EH (cell line): ENCODE measurements at places on chromosomes 13 and 19.
A peak's percentile ranks its signal among the peaks of the same experiment; 100 is the strongest.

- no peak for DNase-seq
These were observed 148.3 kb downstream of the POSTN start for GRCh38 chr13:37450276-37450675.

- no peak for DNase-seq
These were observed 68.8 kb downstream of the LMO7 start for GRCh38 chr13:75704927-75705288.

DNA sequence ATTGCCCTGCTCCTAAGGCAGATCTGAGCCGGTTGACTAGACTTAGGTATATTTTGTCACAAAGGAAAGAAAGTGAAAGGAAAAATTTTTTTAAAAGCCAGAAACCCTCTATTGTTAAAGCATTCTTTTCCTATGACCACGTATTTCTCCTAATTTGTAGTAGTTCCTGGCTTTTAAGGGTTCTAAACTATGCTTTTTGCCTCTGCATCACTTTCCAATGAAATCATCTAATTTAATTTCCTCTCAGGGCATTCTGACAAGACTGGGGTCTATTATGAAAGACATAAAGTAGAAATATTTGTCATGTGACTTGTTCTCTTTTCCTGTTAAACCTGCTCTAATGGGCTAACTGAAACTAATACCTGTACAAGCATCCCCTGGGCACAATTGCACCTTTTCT lies 233.0 kb upstream of the PRR20A start:
- DNase-seq, result no peak

GRCh38 chr13:37878921-37879320 lies 9.3 kb upstream of the TRPC4 start:
- DNase-seq, result no peak

DNA sequence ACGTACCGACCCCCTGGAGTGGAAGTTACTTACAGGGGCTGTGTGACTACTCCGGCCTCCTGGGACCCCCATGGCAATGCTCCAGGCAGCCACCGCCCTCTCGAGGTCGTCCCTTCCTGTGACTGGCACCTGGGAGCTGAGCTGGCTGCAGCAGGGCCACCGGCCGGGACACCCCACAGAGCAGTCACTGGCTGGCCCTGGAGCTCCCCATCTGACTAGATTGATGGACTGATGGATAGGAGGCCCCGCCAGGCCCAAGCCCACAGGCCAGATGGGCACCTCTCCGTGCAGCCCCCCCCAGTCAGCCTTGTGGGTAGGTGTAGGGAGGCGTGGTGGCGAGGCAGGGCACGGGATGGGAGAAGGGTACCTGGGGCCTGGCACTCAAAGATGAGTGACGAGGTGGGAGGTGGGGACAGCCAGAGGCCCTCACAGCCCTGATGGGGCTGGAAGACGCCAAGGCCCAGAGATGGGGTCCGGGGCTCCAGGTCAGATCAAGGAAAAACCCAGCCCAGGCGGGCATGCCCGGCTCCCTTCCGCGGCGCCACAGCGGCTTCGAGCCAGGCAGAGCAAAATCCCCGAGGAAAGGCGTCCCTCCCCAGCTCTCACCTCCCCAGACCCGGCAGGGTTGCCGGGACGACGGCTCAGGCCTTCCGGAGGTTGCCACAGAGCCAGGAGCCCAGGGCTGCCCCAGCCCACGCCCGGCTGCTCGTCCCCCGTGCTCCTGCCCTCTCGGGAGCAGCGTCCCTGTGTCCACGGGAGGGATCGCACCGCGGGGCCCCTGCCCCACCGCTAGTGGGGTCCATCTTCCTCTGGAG lies 8.4 kb downstream of the SLC39A3 start:
- DNase-seq, result no peak

GRCh38 chr13:64052521-64052920 lies 2636.9 kb upstream of the PCDH20 start:
- DNase-seq, result no peak

- DNase-seq, result no peak
These were observed 2190.3 kb upstream of the PCDH20 start for GRCh38 chr13:63605962-63606361.

DNA sequence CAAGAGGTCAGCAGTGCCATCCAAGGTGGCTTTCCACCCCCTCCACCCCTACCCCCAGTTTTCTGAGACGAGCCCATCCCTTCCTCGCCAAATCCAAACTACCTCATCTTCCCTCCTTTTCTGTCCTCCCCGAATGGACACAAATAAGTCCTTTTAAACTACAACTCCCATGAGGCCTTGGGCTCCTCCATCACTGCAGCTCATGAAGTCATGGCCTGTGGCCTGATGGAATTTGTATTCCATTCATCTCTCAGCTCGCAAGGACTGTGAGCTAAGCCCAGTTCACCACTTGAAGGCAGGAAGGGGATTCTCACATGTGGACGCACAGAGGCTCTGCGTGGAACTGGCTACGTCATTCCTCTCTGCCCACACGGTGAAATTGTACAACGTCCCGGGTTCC lies 12.5 kb downstream of the PTPRH start:
- peak; percentile 28 for DNase-seq

DNA sequence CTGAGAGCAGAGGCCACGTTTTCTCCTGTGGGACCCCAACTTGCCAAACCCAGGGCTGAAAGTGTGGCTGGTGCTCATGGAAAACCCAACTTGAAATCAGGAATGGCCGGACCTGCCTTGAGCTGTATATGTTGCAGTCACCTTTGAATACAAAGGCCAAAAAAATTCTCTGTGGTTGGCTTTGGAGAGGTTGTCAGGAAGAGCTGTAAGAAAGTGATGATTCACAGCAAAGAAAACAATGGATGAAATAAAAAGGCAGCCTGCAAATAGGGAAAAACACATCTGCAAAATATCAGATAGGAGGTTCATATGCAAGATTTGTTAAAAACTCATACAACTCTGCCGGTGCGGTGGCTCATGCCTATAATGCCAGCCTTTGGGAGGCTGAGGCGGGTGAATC lies 715.8 kb downstream of the UQCRFS1 start:
- DNase-seq, result no peak

GRCh38 chr13:89238496-89238895 lies 1567.3 kb downstream of the SLITRK5 start:
- no peak for DNase-seq

DNA sequence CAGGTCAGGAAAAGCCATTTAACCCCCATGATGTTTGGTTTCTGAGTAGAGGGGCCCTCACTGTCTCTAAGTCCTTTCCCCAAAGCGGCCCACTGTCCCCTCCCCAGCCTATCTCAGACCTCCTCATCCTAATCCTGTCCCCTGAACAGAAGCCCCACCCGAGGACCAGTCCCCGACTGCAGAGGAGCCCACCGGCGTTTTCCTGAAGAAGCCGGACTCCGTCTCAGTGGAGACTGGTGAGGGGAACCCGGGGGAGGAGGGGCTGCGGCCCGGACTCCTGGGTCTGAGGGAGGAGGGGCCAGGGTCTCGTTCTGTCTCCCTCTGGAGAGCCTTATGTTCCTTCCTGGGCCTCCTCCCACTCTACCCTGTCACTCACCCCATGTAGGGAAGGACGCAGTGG lies 2.9 kb downstream of the MYBPC2 start:
- DNase-seq, result no peak

GRCh38 chr19:49398931-49399330 lies 10.9 kb downstream of the KASH5 start:
- no peak for DNase-seq

DNA sequence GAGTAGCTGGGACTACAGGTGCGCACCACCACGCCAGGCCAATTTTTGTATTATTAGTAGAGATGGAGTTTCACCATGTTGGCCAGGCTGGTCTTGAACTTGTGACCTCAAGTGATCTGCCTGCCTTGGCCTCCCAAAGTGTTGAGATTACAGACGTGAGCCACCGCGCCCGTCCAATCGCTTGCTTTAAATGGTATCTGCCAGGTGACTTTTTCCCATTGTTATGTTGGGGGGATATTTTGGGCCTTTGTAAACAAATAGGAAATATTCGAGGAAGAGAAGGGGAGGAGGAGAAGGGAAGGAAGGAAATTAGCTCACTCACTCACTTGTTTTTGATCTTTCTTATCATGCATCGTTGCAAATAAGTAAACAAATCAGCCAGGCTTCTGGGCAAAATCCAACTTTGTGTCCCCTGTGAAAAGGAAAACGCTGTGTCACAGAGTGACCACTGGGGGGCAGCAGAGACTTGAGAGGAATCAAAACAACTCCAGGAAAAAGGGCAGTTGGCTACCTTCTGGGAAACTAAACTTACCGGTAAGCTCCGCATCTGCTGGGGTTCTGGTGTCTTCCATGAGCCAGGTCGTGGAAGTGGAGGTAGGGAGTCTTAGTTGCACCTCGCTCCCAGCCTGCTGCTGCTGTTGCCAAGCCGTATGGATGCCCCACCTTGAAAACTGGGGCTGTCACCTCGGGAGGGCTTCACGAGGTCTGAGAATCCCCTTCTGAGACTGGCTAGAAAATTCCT lies 9.3 kb upstream of the RANBP3 start:
- peak; percentile 77 for DNase-seq

- DNase-seq, result peak; percentile 11
These were observed 333.2 kb downstream of the MYO16 start for GRCh38 chr13:108962654-108963053.

DNA sequence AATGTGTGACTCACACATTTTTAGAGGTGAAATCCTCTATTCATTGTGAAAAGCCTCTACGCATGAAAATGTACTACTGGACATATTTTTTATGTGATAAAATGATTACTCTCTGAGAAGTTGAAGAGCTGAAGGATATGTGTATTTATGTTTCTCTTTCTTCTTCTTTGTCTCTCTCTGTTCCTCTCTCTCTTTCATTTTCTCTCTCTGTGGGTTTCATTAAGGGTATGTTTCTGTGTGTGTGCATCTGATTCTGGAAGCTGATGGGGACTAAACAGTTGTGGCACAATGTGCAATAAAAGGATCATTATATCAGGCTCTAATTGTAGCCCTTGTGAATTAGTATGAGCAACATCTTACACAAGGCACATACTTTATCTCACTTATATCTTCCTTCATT lies 867.7 kb downstream of the PCDH9 start:
- no peak for DNase-seq

DNA sequence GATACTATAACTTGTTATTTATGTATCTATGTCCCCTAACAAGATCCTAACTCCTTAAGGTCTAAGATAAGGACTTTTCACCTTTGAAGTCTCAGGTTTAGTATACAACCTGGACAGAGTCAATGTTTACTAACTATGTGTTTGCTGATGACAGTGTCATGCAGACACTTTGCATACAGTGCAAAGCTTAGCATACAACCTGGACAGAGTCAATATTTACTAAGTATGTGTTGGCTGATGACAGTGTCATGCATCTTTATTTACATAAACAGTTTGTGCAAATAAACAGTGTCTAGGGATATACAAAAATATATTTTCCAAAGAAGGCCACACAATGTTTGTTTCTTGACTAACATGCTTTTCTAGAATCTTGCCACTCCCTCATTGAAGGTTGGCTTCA lies 34.7 kb downstream of the DCT start:
- DNase-seq, result no peak

DNA sequence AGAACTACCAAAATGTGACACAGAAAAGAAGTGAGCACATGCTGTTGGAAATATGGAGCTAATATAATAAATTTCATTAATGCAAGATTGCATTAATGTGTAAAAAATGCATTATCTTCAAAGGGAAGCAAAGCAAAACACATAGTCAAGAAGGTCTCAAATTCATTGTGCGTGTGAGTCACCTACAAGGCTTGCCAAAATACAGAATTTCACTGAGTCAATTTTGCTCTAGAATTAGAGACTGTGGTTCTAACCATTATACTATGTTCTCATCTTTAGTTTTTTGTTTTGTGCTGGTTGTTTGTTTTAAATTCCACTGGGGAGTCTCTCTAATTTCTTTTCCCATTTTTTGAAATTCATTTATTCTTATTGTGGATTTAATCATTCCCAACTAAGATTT lies 149.8 kb upstream of the SLITRK1 start:
- DNase-seq, result peak; percentile 16

GRCh38 chr13:53568491-53568890 lies 539.9 kb downstream of the OLFM4 start:
- no peak for DNase-seq

DNA sequence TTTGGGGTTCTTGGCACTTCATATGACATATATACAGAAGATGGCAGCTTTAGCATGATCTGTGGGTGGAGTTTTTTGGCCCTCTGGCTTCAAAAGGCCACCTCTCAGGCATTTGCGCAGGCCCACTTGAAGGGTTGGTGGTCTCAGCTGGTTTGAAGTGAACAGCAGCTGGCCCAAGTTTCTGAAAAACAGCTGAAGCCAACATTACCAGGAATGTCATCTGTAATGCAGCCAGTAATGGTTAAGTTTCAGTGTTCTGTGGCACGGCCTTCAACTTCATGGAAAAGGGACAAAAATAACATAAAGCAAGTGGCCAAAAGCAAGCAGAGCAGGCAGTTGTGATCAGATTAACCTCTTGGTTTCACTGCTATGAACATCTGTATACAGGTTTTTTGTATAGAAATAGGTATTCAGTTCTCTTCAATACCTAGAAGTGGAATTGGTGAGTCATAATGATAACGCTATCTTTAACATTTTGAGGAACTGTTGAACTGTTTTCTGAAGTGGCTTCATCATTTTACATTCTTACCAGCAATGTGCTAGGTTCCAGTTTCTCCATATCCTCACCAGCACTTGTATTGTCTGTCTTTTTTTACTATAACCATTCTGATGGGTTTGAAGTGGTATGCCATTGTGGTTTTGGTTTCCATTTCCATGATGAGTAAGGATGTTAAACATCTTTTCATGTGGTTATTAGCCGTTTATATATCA lies 245.4 kb downstream of the SHISA2 start:
- no peak for DNase-seq
